ENCODE measurements at places on chromosomes 7 and 10. TPM values are rescaled to one million over a fixed set of nuclear protein-coding genes. Genes with fewer than 3 reads are reported as not detected.

Gene TEX47
- not detected for total RNA-seq

Gene EIF3A
- 226 TPM for total RNA-seq

Gene TMEM229A
- total RNA-seq = not detected

Gene BLNK
- 1.0 TPM for total RNA-seq

Gene H2BK1
- total RNA-seq = not detected

Gene NPFFR1
- total RNA-seq = not detected

Gene CYP2E1
- not detected for total RNA-seq

Gene FAM25G
- not detected for total RNA-seq

Gene CDH23
- 0.07 TPM for total RNA-seq

Gene TRPV5
- not detected for total RNA-seq

Gene NUDT13
- 1.8 TPM for total RNA-seq

Gene FEZF1
- not detected for total RNA-seq

Gene SCART1
- total RNA-seq = 1.3 TPM

Gene LMOD2
- not detected for total RNA-seq

Gene TSPAN33
- total RNA-seq = 1.7 TPM

Gene NOS3
- 0.20 TPM for total RNA-seq

Gene SLC18A2
- total RNA-seq = not detected

Gene GOLGA7B
- not detected for total RNA-seq

Gene EPO
- total RNA-seq = not detected

Gene ASB10
- total RNA-seq = not detected

Gene TFR2
- not detected for total RNA-seq

Gene TRA2A
- 113 TPM for total RNA-seq

Gene CRPPA
- total RNA-seq = 1.1 TPM

Gene GDF2
- total RNA-seq = not detected

Gene OR2A12
- total RNA-seq = not detected

Gene NEURL1
- total RNA-seq = not detected

Gene NKX2-3
- total RNA-seq = not detected

All from MCF 10A (cell line).